ENCODE measurements at places on chromosomes 16 and 17.

GRCh38 chr17:15036238-15036637, 228.9 kb downstream of the PMP22 start:
- DNase-seq = no peak

DNA sequence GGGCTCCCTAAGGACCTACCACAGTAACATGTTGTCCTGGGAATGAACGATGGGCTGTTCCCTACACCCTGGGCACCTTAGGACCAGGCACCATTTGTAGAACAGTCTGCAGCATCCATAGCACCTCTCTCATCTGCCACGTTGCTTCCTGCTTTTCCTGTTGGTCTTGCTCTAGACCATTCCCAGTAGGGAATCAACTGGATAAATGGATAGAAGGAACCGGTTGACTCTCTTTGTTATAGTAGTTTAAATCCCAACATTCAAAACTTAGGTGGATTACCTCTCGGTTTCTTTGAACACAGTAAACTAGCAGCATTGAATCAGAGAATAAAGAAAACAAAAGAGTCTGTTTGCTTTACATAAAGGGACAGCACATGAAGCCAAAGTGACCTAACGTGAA, 159.1 kb downstream of the HS3ST3B1 start:
- DNase-seq = no peak

DNA sequence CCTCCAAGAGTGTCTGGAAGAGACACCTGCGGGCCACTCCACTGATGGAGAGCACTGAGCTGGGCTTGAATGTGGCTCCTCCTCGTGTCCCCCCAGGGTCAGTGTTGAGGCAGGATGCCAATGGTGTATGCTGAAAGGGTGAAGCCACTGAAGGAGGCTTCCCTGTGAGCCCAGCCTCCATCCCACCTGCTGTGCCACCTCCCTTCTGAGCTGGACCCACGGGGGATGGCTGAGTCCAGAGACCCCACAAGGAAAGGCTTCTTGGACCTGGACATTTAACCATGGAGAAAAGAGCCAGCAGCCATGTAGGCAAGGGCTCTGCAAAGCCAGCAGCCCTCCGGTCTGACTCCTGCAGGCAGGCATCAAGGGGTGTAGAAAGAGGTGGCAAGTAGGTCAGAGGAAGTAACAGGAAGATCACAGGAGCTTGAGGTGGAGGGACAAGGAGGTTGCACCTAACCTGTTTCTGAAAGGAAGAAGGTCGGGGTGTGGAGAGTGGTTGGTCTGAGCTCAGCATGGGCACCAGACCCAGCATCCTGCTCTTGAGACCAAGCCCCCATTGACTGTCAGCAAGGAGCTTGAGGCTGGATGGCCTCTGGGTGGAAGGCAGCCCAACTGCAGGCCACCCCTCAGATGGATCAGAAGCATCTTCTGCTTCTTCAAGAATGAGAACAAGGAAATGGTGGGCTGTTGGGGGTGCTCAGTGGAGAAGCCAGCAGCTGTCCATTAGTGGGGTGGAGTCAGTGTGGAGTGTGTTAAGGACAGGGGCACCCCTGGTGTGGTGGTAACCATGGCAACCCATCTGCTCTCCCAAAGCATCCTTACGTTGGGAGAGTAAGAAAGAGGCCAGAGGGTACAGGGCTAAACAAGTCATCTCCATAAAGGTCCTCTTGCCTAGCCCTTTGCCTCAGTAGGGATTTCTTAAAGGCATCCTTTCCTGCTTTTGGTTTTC, 80.7 kb downstream of the PLD6 start:
- no peak for DNase-seq

- DNase-seq = peak; percentile 92
Measured at GRCh38 chr17:80892019-80892855, 99.4 kb upstream of the CHMP6 start.

GRCh38 chr16:79982361-79982760, 381.8 kb upstream of the MAF start:
- DNase-seq = no peak

- DNase-seq = no peak
Measured at GRCh38 chr17:42027961-42028790, 8.3 kb downstream of the NKIRAS2 start.

DNA sequence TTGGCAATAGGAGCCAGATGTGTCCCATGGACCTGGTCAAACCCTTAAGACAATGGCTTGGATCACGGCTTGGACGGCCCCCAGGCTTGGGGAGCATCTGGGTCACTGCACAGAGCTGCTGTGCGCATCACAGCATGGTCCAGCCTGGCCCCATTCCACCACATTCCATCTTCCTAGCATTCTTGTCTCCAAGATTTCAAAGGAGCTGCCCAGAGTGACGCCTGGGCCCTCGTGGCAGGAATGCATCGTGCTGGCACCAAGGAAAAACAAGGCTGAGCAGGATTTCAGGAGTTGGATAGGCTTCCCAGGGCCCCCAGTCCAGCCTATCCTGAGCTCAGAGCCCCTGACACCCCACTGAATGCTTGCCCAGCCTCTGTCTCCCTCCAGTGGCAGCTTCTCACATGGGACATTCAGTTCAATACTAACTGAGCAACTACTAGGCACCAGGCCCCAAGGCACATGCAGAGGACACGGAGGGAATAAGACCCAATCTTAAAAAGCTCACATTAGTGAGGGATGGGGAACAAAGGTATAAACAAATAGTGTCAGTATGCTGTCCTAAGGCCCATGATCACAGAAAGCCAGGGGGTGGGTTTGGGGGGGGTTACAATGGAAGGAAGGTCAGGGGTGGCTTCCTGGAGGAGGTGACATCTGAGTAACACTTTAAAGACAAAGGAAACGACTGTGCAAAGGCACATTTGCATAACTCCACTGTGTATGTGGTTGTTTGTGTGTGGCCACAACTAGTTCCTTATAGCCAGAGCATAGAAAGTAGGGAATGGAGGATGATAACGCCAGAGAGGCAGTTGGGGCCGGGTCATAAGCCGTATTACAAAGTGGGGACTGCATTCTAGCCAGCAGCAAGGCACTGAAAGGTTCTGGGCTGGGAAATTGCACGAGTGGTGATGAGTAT, 34.1 kb downstream of the TK2 start:
- DNase-seq = no peak

GRCh38 chr17:37841232-37841631, 83.0 kb upstream of the TBC1D3K start:
- DNase-seq = no peak

DNA sequence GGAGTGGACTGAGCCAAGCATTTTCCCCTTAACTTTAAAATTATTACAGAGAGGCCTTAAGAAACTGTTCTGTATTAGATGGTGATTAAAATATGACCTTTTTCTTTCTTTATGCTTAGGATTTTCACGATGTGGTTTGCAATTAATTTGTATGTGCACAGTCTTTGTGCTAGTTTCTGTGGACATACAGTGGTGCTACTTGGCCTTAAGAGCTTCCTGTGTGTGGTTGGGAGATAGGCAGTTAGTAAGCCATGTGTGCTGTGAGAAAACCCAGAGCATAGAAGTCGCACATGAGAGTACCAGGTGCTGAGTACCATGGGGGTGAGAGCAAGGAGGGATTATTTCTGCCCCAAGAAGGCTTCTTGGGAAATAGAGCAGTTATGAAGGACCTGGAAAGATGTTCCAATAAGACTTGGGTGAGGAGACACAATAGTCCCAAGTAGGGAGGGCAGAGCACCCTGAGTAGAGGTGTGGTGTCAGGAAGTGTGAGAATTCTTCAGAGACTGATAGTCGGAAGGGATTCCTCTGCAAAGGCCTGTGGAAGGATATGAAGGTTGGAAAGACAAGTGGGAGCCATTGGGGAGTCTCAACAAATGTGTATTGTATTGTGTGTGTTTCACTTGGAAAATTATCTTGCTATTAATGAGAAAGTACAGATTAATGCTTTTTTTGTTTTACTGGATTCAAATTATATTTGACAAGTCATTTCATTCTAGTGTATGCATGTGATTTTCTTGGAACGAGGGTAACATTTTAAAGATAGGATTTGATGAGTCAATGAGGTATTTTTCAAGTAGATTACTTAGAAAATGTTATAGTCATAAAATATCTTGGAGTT, 239.9 kb downstream of the PRKCA start:
- DNase-seq = no peak

DNA sequence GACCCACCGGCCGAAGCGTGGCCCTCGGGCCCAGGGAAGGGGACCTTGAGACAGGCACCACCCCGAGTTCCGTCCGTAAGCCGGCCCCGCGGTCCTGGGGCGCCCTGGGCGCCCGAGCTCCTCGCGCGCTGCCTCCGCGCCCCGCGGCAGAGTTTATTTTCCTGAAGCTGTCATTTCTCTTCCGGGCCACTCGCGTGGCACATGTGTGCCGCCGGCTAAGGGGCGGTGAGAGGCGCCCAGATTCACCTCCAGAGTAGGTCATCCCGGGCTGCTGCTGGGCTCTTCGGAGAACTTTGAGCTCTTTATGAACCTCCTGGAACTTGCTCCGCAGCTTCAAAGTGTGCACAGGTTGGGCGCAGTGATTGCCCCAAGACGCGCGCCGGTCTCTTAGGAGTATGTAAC, 489 bp downstream of the ZC3H18 start:
- DNase-seq = peak; percentile 53

GRCh38 chr16:30094541-30095165, 1.4 kb downstream of the YPEL3 start:
- no peak for DNase-seq

GRCh38 chr17:6454495-6455320, 10.5 kb downstream of the PIMREG start:
- no peak for DNase-seq

DNA sequence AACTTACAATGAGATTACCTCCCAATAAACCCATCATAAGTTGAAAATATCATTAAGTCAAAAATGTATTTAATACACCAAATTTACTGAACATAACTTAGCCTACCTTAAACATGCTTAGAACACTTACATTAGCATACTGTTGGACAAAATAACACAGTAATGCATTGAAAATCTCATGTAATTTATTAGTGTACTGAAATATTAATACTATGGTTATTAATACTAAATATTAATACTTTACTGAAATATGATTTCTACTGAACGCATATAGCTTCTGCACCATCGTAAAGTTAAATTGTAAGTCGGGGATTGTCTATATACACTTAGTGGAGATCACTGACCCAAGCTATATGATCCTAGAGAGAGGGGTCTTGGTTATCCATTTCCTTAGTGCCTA, 4.3 kb downstream of the USP32 start:
- DNase-seq = no peak

DNA sequence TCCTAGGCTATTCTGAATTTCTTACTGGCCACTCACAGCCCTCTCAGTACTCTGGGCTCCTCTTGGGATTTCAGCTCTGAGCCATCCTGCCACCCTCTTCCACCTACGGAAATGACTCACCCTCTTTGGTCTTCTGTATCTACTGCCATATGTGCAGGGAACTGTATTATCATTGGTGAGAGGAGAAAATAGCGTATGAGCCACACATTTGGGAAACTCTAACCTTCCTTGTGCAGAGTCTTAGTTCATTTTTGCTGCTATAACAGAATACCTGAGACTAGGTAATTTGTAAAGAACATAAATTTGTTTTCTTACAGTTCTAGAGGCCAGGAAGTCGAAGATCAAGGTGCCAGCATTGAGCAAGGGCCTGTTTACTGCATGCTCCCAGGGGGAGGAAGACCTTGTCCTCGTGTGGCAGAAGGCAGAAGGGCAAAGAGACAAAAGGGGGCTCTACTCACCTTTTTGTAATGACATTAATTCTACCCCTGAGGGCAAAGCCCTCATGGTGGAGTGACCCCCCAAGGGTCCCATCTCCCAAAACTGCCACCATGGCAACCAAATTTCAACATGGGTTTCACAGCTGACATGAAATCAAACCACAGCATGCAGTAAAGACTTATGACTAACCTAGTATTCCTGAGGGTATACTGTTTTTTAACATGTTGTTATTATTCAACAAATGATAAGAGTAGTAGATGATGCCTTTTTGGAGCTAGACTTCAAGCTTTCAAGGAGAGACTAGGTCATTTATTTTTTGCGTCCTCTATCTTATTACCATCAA, 191.8 kb downstream of the PRKCA start:
- DNase-seq = peak; percentile 33

- DNase-seq = no peak
Measured at GRCh38 chr16:11499295-11500089, 87.2 kb downstream of the LITAF start.

- no peak for DNase-seq
Measured at GRCh38 chr16:6267682-6268081, 1065.0 kb upstream of the RBFOX1 start.

DNA sequence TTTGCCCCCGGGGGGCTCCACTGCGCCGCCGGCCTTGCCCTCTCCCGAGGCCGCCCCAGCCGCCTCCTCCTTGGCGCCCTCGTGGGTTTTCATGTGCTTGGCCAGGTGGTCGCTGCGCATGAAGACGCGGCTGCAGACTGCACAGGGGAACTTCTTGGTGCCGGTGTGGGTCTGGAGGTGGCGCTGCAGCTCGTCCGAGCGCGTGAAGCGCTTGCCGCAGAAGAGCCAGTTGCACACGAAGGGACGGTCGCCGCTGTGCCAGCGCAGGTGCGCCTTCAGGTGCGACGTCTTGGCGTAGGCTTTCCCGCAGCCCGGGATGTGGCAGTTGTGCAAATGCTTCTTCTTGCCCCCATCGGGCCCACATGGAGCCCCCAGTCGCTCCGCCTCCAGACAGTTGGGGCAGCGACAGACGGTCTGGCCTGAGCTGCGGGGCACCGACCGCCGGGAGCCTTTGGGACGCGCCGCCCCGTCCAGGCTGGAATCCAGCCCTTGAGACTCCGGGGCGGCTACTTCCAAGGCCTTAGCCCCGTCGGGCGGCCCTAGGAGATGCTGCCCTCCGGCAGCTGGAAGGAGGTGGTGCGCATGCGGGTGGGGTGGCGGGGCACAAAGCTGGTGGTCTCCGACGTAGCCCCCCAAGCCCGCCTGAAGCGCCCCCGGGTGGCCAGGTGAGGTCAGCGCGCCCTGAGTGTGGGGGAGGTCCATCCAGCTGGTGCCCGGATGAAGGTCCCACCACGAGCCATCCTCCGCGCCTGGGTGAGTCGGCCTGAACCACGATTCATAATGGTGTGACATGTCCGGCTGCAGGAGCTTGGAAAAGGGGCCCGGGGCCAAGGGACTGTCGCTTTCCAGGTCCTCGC, 3.4 kb downstream of the SP6 start:
- peak; percentile 32 for DNase-seq

DNA sequence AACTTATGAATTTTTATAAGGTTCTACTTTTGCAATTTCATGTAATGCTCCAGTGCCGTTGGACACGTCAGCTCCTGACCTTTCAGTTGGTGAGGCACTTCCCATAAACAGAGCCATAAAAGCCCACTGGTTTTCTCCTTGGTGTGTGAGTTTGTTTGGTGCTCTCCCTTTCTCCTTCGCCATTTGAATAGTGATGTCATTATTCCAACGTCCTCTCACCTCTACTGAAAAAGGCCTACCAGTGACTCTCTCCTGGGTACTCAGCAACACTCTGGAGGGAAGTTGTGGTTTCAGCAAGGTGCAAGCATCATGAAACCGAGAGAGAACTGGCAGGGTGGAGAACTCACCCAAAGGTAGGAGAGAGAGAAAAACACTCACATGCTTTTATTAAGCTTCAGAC, 29.6 kb upstream of the HNF1B start:
- peak; percentile 30 for DNase-seq

GRCh38 chr17:35879773-35880654, at the start of gene CCL5:
TSS of gene CCL5 (minus strand) at chr17:35880360.
- peak; percentile 28 for DNase-seq

DNA sequence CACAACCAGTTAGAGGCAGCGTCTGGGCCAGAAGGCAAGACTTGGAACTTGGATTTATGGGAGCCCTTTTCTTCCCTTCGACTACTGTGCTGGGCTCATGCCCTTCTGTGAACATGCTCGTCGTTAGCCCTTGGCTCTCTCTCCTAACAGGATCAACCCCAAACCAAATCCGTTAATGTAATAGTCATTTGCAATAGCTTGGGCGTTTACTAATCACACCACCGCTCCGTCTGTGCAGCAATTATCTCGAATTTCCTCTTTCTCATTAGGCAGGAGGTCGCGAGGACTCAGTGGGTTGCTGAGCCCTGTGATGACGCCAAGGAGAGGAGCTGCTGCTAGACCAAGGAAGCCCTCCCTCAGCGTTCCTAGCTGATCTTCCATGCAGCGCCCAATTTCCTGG, 114.7 kb downstream of the ENGASE start:
- no peak for DNase-seq
